ENCODE measurements at places on chromosomes 16 and 17. TPM values are rescaled to one million over a fixed set of nuclear protein-coding genes. Genes with fewer than 3 reads are reported as not detected.

TLCD3A gene
- 60.6 TPM for total RNA-seq

CPPED1 gene
- 27.8 TPM for total RNA-seq

EXOC3L1 gene
- 0.29 TPM for total RNA-seq

PRSS36 gene
- 1.1 TPM for total RNA-seq

PSKH1 gene
- 12.8 TPM for total RNA-seq

HOXB8 gene
- total RNA-seq = 7.3 TPM

KRT9 gene
- not detected for total RNA-seq

HSF5 gene
- total RNA-seq = not detected

ZNF205 gene
- 13.8 TPM for total RNA-seq

CIBAR2 gene
- total RNA-seq = not detected

KRT24 gene
- not detected for total RNA-seq

ETV4 gene
- total RNA-seq = 57.5 TPM

PRAC2 gene
- total RNA-seq = not detected

PTX4 gene
- not detected for total RNA-seq

Data from A549 treated with Mapracorat at 1 μM for 4 hours (cell line).